ENCODE measurements at places on chromosomes 7 and 10. TPM values are rescaled to one million over a fixed set of nuclear protein-coding genes. Genes with fewer than 3 reads are reported as not detected.

DNA sequence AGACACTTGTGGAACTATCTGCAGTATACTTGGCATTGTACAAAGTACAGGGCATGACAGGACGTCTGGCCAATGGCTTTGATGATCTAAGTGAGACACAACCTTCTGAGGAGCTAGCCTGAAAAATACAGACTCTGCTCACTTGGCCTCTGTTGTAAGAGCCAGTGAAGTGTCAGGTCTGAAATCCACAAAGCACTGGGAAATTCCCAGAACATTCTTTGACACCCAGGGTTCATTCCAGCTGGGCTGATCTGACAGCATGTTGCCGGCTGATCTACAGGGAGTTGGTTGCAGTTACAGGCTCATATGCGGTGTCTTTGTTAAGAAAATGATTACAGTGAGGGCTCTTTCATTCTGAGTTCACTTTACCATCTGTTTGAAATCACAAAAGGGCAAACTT is 354.6 kb downstream of the PHF14 start:
- H3K36me3 ChIP-seq, result no peaks in the 10 kb centered on the region
- H3K27me3 ChIP-seq, result no peaks in the 10 kb centered on the region
- no peak overlapping the region for H3K4me3 ChIP-seq
- no peaks in the 10 kb centered on the region for H3K4me1 ChIP-seq

TMEM196 gene
- total RNA-seq, result not detected

- no peak for DNase-seq
- H3K27me3 ChIP-seq, result no peaks in the 10 kb centered on the region
Measured at GRCh38 chr10:117677239-117677638, 134.7 kb downstream of the EMX2 start.

HGF gene
- 0.57 TPM for total RNA-seq

DNA sequence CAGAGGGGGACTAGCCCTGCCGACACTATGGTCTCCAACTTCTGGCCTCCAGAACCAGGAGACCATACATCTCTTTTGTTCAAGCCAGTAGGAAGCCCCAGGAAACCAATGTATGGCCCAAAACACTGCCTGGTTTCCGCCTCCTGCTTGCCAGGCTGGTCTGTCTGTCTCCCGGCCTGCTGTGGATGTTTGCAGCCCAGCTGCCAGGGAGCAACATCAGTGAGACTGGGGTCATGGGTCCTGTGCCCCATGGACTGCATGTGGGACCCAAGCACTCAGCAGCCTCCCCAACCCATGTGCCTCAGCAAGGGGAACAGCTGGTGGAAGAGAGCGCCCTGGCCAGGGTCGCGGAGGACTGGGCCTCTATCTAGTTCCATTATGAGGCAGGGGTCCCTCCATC is 33.4 kb upstream of the NUB1 start:
- peaks cover 9% of the 10 kb centered on the region for H3K27me3 ChIP-seq
- H3K27ac ChIP-seq, result no peak overlapping the region
- H3K4me3 ChIP-seq, result no peak overlapping the region
- no peaks in the 10 kb centered on the region for H3K36me3 ChIP-seq
- no peak for DNase-seq
- H3K4me1 ChIP-seq, result peaks cover 7% of the 10 kb centered on the region

DNA sequence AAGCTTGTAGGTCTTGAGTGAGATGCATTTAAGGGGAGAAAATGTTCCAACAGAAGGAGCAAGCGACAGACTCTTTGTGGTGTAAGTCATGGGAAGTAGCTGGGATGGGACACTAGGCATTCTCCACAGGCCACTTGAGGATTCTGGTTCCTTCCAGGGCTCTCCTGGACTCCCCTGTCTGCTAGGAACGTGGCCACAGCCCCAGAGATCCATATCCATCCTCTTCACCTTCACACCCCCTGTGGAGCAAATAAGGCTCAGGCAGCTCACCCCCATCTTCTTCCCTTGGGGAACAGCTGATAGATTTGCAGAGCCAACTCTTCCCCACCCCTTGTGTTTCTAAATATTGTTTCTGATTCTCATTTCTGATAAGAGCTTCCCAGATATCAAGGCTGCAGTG is 482.6 kb upstream of the MKI67 start:
- no peak overlapping the region for H3K4me3 ChIP-seq
- H3K4me1 ChIP-seq, result no peaks in the 10 kb centered on the region
- H3K36me3 ChIP-seq, result no peaks in the 10 kb centered on the region
- no peak for DNase-seq
- no peak overlapping the region for H3K27ac ChIP-seq

PRLHR gene
- not detected for total RNA-seq

IRF5 gene
- total RNA-seq, result 13.5 TPM

DNA sequence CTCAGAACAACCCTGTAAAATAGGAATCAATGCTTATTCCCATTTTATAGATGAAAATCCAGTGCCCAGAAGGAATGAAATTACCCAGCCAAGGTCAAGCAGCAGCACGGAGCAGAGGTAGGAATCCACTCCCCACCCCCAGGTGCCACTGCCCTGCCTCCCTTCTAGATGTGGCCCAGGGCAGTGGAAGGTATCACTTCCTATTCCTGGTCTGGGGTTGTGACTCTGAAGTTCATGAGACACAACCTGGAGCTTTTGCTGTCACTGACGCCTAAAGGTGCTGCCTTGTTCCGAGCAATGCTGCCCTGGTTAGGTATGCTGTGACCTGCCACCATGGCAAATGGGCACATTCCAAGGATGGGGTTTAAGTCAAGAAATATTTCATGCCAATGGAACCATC is 53.6 kb downstream of the PIK3AP1 start:
- H3K36me3 ChIP-seq, result no peaks in the 10 kb centered on the region
- H3K27me3 ChIP-seq, result no peaks in the 10 kb centered on the region
- H3K27ac ChIP-seq, result no peak overlapping the region
- DNase-seq, result no peak

Data from CD4-positive, CD25-positive, alpha-beta regulatory T cell (primary cell).